ENCODE measurements at places on chromosomes 4 and X.

- no peak for DNase-seq
Observed at GRCh38 chr4:146119845-146120404, 55.6 kb upstream of the LSM6 start.

DNA sequence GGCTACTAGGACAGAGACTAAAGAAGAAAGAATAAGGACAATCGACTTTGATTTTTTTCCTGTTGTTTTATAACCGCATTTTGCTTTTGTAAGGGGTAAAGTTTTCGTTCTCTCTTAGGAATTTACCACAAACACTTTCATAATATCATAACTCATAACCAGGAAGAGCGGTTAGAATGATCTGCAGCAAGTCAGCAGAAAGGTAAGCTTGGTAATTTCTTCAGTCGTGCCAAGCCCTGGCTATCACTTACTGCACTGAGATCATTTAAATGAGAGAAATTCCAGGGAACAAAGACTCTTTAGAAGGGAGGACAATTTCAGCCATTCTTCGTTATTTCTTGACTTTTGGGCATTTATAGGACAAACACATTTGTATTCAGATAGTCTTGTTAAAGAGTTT is 258.1 kb downstream of the UNC5C start:
- DNase-seq: no peak

DNA sequence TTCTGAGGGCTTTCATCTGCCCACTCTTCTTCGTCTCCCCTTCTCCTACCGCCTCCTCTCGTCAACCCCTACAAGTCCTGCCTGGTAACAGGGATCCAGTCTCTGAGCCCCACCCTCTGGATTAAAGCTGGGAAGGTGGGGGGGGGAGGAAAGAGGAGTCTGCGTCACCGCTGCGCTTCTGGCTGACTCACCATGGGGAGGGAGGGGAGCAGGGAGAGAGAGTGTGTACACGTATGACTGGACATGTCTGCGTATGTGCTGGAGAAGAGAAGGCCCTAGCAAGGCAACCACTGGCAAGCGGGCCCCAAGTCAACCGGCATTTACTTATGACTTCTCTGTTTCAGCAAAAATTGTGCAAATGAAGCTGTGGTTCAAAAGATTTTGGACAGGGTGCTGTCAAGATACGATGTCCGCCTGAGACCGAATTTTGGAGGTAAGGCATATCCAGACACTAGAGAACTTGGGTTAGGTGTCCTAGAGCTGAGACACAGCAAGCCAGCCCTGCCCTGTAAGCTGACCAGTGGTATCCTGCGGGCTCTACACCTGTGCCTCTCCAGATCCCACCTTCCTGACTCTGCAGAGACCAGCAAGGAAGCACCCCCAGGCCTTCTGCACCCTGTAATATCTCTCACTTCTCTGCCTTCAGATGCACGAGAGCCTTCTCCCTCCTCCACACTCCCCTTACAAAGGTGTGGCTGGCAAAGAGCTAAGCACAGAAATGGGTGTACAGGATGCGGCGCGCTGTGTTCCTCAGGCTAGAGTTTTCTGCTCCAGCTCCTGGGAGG is 2.5 kb downstream of the GABRQ start:
- no peak for DNase-seq

- DNase-seq: no peak
Observed at GRCh38 chr4:185280608-185281007, 71.2 kb downstream of the SNX25 start.

DNA sequence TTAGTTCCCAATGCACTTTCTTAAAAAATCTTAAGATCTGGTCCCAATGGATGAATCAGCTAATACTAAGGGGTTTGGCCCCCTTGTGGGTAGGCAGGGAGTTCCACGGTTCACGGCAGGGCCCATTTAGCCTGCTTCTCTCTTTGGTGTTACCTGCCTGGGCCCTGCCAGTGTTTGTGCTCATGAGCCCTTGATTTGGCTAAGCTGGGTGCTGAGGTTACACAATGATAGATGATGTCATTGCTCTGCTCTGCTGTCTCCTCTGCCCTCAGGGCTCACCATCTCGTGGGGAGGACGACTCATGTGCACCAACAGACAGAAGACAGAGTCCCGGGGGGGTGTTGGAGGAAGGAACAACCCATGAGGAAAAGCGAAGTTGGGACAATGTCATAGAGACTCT is 24.4 kb downstream of the RTL5 start:
- no peak for DNase-seq

DNA sequence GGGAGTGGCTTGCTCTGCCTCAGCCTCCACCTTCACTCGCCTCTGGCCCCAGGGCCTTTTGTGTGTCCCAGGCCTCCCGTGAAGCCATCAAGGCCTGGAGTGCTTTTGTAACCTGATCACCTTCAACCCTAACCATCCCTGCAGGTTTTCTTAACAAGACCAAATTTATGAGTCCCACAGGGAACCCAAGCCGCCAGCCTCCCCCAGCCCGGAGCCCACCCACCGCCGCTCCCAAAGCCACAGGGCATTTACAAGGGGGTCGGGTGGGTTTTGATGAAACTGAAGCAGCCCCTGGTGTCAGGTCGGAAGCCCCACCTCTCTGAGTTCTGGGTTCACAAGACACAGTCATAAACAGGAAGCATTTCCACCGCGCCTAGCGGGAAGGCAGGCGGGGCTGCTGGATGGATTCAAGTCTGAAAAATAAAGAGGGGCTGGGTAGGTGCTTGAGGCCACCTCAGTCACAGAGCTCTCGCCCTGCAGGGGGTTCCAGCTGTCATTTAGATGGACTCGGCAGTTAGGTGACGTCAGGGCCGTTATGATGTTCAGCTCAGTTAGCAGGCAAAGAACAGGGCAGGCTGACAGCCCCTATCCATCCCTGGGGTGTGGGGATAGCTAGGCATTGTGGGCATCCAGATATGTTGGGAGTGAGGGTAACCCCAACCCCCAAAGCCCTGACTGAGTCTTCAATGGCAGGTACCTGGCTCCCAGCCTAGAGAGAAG is 128.5 kb downstream of the BCOR start:
- no peak for DNase-seq

DNA sequence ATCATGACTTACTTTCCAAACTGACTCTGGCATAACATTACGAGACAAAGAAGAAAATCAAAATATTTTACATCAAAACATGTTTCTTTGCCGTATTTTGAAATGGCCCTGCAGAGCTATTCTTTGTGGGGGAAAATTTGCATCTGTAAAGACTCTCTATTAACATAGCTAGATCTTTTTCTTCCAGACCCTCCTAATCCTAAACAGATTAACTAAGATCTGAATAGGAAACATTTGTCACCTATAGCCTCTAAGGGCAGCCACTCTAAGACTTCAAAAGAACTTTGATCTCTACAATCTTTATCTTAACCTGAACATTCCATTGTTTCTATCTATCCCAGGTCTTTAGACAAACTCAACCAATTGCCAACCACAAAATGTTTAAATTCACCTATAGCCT is 176.6 kb upstream of the CENPE start:
- DNase-seq: no peak

DNA sequence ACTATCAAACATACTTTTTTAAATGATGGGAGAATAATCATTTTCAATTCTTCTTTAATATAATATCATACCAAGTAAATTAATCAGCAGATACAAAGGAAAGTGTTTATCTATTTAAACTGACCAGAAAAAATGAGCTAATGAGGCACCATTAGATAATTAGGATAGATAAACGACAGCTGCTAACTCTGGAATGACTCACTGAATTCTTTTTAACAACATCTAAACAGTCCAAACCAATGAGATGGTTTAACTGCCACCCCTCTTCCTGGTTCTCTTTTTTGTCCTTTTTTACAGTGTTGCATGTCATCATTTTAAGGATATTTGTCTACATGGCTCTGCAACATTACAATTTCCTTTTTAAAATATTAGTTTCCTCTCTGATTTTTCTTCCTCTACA is 41.6 kb downstream of the UNC5C start:
- DNase-seq: no peak
